CD4-positive, alpha-beta memory T cell (primary cell): ENCODE measurements at places on chromosomes 16 and 17.
A peak's percentile ranks its signal among the peaks of the same experiment; 100 is the strongest.

- no peak for DNase-seq
Observed at GRCh38 chr17:44548376-44549230, 8.7 kb upstream of the FZD2 start.

DNA sequence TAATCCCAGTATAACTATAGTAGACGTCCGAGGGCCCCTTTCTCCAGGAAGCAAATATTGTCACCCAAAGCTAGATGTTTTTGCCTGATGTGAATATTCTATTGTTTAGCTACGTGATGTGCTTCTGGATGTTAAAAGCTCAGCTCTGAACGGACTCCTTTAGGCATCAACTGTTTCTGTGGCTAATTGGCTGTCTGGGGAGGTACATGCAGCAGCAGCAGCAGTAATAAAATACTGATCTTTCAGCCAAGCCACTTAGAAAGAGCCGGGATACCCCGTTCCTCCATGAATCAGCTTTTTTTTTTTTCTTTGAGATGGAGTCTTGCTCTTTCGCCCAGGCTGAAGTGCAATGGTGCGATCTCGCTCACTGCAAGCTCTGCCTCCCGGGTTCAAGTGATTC lies 43.0 kb downstream of the TRARG1 start:
- DNase-seq: no peak

GRCh38 chr16:67312719-67313118 lies 13.8 kb downstream of the KCTD19 start:
- no peak for DNase-seq

DNA sequence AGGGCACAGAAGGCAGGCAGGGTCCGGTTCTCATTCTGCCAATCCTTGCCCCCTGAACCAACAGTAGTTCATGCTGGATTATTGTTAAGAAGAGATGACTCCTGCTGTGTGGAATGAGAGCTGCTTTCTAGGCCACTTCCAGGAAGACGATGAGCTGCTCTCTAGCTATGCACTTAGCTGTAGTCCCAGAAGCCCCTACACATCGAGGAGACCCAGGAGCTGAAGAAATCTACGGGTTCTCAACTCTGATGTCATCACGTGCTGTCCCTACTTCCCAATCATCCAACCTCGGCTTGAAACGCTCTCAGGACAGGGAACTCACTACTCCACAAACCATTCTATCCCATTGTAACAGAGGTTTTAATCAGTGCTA lies 29.0 kb upstream of the EMP2 start:
- no peak for DNase-seq

DNA sequence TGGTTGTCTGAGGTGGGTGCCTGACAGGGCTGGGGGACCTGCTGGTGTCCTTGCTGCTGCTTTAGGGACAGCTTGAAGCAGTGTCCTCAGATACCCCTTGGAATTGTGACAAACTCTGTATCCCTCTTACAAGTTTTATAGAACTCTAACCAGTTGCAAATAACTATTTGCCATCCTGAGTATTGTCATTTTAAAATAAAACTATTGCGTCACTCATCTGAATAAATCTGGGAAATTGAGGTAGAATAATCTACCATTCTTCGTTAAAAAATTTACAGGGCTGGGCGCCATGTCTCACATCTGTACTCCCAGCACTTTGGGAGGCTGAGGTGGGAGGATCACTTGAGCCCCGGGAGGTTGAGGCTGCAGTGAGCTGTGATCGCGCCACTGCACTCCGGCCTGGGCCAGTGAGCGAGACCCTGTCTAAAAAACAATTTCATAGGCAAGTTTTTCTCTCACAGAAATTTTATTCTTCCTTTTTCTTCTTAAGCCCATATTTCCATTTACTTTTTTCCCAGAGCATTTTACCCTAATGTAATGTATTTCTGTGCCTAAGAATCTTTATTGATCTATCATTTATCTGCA lies 14.2 kb downstream of the ZNF750 start:
- no peak for DNase-seq

DNA sequence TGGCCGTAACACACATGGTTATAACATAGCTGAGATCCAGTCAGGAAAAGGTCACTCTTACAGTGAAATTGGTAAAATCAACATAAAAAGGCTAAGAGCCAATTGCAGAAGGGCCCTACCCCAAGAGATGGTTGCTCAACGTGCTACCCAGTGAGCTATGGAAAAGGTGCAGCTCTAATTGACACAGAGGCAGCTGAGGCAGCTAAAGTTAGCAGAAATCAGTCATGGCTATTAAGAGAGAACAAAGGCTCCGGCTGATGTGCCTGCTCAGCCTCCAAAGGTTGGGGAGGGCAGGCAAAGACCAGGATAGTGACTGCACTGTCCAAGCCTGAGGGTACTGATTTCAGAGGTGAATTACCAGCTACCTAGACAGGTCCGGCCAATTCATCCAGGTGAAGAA lies 76.5 kb upstream of the ATP2A3 start:
- DNase-seq: no peak

DNA sequence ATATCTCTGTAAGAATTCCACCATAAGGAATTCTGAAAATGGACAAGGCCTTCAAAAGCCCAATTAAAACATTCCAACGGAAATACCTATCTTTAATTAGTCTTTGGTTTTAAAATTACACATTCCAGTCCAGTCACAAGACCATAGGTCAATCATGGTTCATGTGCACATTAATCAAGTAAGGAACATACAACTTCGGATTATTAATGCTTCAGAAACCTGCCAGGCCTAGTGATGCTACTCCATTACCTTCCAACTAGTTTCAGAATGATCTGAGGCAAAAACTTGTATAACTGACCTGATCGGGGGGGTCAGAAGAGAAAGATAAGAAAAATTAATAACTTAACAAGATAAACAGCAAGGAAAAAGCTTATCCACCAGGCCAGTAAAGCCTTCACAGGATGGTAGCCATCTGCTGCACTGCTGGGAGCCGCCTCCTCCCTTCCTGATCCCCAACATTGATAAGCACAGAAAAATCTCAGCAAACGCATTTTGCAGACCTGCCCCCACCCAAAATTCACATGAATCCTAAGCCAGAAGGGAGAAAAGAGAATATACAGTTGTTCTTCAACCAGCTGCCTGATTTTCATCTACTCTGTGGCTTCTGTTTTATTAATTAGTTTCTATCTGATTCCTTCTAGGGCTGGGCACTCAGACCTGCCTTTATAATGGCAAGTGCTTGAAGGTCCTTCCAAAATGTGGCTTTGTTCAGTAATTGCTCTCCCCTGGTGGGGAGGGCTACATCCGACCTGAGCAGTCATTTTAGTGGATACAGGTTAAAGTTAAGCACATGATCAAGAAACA lies 6.0 kb downstream of the SDR42E1 start:
- no peak for DNase-seq

GRCh38 chr17:37720989-37721388 lies 23.9 kb downstream of the HNF1B start:
- DNase-seq: no peak

GRCh38 chr17:79798299-79799173 lies 1.7 kb upstream of the CBX8 start:
- peak; percentile 35 for DNase-seq

DNA sequence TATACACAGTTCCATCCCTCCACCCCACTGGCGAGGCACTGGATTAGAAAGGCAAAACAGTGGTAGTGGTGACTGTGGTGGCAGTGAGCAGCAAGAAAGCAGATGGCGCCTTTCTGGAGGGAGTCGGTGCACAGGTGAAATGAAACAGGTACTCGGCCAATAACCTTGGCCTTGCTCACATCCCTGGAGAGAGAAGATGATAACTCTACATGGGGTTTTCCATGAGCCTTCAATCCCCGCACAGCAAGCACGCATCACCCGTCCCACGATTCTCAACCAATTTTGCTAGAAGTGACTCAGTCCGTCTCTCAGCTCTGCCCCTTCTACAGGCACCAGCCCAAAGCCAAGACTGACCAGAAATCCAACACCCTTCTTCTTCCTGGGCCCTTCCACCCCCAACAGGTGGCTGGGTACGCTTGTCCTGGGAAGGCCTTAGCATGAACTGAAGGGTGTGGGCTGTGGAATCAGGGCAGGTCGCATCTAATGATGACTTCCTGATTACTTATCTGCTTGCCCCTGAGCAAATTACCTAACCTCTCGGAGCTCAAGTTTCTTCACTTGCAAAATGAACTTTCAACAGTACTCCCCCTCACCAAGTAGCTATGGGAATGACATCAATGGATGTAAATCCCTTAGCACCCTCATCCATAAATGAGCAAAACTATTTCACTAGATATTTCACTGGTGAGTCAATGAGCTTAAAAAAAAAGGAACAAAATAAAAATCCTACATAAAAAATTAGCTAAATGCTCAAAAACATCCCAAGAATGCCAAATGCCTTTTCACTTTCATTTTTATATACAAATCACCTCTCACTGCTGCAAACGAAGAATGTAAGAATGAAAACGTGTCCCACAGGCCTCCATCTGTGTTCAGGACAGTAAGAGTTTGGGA lies 18.0 kb downstream of the XPO6 start:
- DNase-seq: no peak

DNA sequence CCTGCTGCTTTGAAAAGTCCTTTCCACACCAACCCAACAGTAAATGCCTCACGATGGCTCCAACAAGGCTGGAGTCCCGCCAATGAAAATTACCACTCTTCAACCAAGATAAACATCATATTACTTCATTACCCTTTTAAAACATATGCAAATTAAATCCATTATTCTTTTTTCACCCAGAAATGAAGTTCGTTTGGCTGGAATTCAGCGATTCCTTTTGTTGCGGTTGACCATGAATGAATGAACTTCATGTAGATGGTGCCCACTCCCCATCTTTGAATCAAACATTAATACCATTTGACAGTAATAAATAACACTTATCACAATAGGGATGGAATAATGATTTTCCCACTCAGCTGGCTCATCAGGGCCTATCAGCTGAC lies 211.5 kb upstream of the TOX3 start:
- DNase-seq: no peak

DNA sequence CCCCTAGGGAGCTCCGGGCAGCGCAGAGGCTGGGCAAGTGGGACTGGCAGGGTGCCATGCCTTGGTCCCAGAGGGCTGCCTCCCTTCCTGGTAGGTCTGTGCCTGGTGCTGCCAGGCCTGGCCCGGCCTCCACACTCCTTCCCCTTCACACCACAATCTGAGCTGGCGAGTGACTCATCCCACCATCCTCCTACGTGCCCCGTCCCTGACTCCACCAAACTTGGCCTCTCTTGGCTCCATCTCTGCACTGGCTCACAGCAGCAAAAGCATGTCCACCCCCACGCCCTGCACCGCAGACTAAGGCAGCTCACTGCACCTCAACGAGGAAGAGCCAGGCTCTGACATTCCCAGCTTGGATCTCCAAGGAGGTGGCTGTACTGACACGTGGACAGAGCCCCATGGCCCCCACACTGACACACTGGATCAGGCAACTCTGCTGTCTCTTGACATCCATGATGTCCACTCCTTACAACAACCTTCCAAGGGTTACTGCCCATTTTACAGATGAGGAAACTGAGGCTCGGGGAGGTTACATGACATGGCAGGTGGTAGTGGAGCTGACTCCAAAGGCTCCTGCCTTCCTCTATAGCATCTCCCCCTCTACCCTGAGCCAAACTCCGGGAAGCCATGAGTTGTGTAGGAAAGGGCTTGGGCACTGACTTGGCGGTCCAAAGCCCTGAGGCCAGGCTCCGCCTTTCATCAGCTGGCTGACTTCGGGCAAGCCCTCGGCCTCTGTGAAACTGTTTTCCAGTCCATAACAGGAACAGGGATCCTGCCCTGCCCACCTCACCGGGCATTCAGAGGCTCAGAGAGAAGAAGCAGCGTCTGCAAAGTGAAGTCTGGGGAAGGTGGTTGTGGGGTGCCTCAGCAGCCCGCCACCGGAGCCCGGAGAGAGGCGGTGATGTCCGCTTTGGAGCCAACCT lies 20.1 kb upstream of the KRT19 start:
- no peak for DNase-seq

DNA sequence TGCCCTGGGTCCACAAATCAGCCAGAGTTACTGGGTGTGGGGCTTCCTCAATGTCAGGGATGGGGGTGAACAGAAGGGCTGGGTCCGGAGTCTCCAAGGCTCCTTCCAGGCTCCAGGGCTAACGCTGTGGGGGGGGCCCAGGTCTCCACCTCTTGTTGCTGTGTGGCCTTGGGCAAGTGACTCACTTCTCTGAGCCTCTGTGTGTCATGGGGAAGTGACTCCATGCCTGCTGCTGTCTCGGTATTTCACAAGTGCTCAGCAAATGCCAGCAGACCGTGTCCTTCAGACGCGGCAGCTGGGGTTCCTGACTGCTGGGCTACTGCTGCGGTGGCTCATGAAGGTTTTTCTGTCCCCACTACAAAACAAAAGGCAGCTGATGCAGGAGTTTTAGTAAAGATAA lies 26.6 kb downstream of the JPH3 start:
- no peak for DNase-seq

DNA sequence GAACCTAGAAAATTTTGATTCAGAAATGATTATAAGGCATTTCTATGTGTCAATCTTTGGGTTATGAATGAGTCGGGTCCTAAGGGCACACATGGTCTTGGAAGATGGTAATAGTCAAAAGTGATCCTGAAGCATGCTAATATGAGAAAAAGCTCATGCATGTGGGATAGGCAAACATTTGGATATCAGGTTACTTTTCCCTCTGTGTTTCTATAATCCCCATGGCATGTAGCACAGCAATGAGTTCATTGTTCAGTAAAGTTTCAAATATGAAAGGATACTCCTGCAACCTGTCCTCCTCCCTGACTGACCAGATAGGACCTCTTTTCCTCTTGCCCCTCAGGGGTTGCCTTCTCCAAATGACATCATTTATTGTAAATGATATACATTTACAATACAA lies 249.9 kb upstream of the MON1B start:
- no peak for DNase-seq

DNA sequence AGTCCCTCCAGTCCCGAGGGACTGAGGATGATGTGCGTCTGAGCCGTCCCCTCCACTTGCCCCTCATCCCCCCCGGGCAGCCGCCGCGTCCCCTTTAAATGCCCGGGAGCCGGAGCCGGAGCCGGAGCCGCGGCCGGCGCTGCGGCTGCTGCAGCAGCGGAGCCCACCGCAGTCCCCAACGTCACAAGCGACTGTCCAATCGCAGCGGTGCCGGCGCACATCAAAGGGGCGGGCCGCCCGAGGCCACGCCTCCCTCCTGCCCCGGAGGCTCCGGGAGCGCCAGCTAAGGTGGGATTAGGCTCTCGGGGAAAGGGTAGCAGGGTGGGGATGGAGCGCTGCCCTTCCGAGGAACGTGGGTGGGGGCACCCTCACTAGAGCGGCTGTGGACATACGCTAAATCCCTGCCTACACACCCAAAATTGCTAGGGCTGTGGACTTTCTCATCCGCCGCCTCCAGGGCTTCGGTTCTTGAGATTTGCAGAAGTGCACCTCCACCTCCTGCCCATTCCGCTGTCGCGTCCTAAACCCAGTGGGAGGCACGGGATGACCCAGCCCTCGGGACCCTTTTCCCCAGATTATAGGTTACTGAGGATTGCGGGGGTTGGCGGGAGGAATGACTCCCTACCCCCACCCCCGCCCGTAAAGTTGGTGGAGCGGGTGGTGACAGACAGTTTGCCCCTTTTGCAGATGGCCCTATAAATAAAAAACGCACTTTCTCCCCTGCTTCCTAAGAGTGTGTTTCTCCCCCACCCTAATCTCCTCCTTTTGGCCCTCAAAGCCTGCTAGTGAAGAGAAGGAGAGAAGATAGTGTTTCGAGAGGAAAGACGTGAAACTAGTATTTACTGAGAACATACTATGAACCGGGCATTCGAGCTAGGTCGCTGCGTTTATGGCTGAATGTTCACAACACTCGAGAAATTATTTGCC lies at the start of gene PHOSPHO1:
Gene PHOSPHO1 (minus strand): TSS at position 152 of the 927 bp plus-strand sequence. CDS start 4,096 bp downstream, outside the sequence.
- DNase-seq: peak; percentile 83
